Activated CD4-positive, alpha-beta T cell treated with anti-CD3 and anti-CD28 coated beads, Interleukin-2, amount 10 ng/mL, durations not matched to agents 7 days and 5 days (primary cell): ENCODE measurements at places on chromosomes 2 and 18. TPM values are rescaled to one million over a fixed set of nuclear protein-coding genes. Genes with fewer than 3 reads are reported as not detected.

DCC gene
- total RNA-seq, result not detected

CXCR1 gene
- 0.99 TPM for total RNA-seq

RESP18 gene
- total RNA-seq, result not detected

NAT8 gene
- total RNA-seq, result not detected

GKN2 gene
- not detected for total RNA-seq

TIA1 gene
- 133 TPM for total RNA-seq

SERPINB13 gene
- not detected for total RNA-seq

GAD1 gene
- total RNA-seq, result 1.7 TPM

SKA1 gene
- 44.1 TPM for total RNA-seq

WIPF1 gene
- total RNA-seq, result 378 TPM

EML6 gene
- total RNA-seq, result 0.96 TPM

ABCG5 gene
- not detected for total RNA-seq

FIGN gene
- not detected for total RNA-seq

VSNL1 gene
- total RNA-seq, result not detected

GPAT2 gene
- 3.3 TPM for total RNA-seq

ALPG gene
- not detected for total RNA-seq

TMEM200C gene
- total RNA-seq, result not detected

UGT1A9 gene
- total RNA-seq, result not detected

TUBB8B gene
- not detected for total RNA-seq

GALR1 gene
- not detected for total RNA-seq

PAX8 gene
- 0.69 TPM for total RNA-seq

ZNF2 gene
- total RNA-seq, result 4.8 TPM

NEU2 gene
- total RNA-seq, result not detected

MAPRE3 gene
- total RNA-seq, result 1.3 TPM

TTR gene
- total RNA-seq, result not detected

PLB1 gene
- total RNA-seq, result 0.74 TPM

PKDCC gene
- total RNA-seq, result not detected

THUMPD2 gene
- total RNA-seq, result 12.9 TPM

LIMS3 gene
- not detected for total RNA-seq

IMPA2 gene
- total RNA-seq, result 18.6 TPM

LCT gene
- 0.19 TPM for total RNA-seq

MYO5B gene
- total RNA-seq, result not detected

AQP12B gene
- not detected for total RNA-seq

NLRC4 gene
- total RNA-seq, result not detected

COLEC12 gene
- not detected for total RNA-seq

SH2D6 gene
- total RNA-seq, result 0.77 TPM

ADRA2B gene
- not detected for total RNA-seq

ZAP70 gene
- 302 TPM for total RNA-seq

SGPP2 gene
- 0.67 TPM for total RNA-seq

GALNT3 gene
- 9.9 TPM for total RNA-seq

GPBAR1 gene
- total RNA-seq, result 1.2 TPM

ZEB2 gene
- 3.5 TPM for total RNA-seq

TM4SF20 gene
- total RNA-seq, result not detected
